ENCODE measurements at places on chromosomes 5 and 9.

- DNase-seq, result no peak
Observed at GRCh38 chr5:94316916-94317838, 301.2 kb downstream of the KIAA0825 start.

DNA sequence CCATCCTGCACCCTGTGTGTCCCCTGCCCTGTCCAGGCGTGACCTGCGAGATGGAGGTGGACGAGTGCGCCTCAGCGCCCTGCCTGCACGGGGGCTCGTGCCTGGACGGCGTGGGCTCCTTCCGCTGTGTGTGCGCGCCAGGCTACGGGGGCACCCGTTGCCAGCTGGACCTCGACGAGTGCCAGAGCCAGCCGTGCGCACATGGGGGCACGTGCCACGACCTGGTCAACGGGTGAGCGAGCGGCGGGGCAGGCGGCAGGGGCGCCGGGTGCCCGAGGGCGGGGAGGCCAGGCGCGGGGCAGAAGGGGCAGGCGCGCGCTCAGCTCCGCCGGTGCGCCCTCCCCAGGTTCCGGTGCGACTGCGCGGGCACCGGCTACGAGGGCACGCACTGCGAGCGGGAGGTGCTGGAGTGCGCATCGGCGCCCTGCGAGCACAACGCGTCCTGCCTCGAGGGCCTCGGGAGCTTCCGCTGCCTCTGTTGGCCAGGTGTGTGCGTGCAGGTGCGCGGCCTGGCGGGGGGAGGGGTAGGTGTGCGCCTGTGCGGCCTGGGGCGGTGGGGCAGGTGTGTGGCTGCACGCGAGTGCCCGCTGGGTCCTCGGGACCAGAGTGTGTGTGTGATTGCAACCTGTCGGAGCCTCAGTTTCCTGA is 10.0 kb downstream of the CRB2 start:
- no peak for DNase-seq

DNA sequence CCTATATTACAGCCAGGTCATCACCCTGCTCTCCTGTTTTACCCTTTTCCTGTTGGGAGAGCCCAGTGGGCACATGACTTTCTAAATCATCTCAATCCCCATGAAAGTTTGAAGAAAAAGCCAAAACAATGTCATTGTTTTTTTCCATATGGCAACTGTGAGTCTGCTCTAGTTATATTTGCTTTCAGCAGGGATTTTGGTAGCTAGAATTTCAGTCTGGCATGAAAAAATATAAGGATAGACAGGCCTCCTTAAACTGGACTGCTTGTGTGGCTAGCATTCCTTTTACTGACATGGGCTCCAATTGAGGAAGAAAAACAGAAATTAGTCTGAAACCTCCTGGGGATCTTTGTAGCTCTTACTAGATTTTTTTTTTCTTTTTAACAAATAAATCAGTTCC is 25.6 kb downstream of the MOCS2 start:
- DNase-seq, result no peak

- DNase-seq, result no peak
Observed at GRCh38 chr5:56415356-56415765, 182.2 kb upstream of the ANKRD55 start.

DNA sequence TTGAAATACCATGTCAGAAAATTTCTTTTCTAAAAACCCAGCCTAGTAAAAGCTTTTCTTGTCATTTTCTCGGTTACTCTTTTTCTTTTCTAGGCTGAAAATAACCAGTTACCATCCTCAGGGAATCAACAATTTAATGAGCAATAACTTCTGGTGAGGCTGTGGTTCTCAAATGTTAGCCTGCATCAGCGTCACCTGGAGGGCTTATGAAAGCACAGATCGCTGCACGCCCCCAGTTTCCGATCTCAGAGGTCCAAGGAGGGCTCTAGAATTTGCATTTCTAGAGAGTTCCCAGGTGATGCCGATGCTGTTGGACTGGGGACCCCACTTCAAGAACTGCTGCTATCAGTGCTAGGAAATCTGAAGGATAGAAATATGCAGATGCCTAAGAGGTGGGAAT is 28.9 kb upstream of the TLE1 start:
- no peak for DNase-seq

- no peak for DNase-seq
Observed at GRCh38 chr5:156137071-156137869, 189.7 kb upstream of the SGCD start.

GRCh38 chr5:161676103-161676502 is 9.4 kb upstream of the GABRA6 start:
- DNase-seq, result peak; percentile 20

DNA sequence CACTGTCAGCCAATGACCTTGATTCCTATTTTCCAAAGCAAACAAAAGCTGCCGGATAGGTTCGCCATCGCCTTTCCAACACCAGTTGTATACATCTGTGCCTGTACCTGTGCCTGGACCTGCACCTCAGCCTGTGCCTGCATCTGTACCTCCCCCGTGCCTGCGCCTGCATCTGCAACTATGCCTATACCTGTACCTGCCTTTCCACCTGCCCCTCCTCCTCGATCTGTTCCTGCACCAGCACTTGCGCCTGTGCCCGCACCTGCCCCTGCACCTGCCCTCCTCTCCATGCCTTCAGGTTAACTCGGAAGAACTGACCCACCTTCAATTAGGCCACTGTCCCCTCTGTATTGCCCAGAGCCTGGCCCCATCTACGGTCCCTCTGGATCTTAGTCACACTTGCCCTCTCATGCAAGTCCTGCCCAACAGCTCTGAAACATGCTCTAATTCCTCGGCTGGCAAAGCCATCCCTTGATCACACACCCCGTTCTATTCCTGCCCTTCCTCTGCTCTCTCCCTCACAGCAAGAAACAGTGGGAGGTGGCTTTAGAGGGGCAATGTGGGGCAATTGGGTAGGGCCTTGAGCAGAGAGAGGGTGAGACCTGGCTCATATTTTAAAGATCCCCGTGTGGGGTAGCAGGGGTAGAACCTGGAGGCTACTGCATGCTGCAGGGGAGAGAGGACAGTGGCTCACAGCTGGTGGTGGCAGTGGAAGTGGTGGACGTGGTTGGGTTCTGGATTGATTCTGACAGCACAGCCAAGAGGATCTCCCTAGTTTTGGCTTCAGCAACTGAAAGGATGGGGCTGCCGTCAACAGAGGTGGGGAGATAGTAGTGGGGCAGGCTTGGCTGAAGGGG is 59.6 kb upstream of the PHYKPL start:
- no peak for DNase-seq

- no peak for DNase-seq
Observed at GRCh38 chr5:177188775-177189174, 55.2 kb downstream of the NSD1 start.

- DNase-seq, result no peak
Observed at GRCh38 chr5:170701334-170701733, 82.2 kb upstream of the GABRP start.

DNA sequence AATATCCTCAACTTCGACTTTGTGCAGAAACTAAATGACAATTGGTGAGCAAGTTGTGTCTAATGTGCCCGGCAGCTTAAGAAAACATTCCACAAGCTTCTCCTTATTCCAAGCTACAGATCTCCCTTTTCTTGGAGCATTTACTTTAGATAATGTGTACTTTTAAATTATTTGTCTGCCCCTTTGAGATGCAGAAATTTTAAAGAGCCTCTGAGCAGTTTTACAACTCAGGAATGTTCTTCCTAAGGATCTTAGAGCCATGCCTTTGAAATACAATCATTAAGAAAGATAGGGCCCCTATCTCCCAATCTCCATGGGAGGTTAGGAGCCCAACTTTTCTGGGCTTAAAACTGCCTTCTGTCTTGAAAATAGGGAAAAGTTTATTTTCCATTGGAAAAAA is 723.7 kb upstream of the COX7C start:
- no peak for DNase-seq
